ENCODE measurements at places on chromosomes 4 and X. TPM values are rescaled to one million over a fixed set of nuclear protein-coding genes. Genes with fewer than 3 reads are reported as not detected.

- no peak for DNase-seq
Observed at GRCh38 chr4:3444351-3445110, 2.8 kb downstream of the HGFAC start.

DNA sequence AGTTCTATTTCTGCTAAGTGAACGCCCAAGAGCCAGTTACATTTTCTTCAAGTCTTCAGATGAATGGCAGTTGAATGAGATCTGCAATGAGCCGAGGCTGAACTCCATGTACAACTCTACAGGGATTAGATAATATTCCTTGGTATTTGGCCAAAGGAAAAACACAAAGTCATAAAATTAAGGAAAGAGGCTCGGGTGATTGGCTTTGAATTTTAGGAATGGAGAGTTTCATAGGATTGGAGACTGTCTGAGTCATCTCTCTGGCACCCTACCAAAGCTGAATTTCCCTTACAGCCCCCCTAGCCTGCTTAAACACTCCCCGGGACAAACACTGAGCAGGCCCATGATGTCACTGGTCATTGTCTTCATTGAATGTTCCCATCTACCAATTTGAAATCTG, 188.0 kb upstream of the C1QTNF7 start:
- DNase-seq: no peak

FHIP1A gene
- total RNA-seq: 50.2 TPM

- DNase-seq: no peak
Observed at GRCh38 chr4:174521800-174522182, 497 bp downstream of the HPGD start.

DNA sequence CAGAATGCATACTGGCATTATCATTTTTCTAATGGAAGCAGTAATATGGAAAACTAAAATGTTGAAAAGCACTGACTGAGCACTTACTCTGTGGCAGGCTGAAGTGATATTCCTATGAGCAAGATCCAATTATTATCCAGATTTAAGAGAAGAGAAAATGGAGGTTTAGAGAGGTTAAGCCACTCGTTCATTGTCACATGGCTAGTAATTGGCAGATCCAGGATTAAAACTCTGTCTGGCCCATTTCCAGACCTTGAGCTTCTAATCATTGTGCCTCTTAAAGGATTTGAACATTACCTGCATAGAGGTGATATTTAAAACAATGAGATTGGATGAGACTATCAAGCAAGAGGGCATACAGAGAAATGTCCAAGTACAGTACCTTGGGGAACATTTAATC, 80.6 kb downstream of the MFAP3L start:
- no peak for DNase-seq

PCDH7 gene
- total RNA-seq: 30.9 TPM

DNA sequence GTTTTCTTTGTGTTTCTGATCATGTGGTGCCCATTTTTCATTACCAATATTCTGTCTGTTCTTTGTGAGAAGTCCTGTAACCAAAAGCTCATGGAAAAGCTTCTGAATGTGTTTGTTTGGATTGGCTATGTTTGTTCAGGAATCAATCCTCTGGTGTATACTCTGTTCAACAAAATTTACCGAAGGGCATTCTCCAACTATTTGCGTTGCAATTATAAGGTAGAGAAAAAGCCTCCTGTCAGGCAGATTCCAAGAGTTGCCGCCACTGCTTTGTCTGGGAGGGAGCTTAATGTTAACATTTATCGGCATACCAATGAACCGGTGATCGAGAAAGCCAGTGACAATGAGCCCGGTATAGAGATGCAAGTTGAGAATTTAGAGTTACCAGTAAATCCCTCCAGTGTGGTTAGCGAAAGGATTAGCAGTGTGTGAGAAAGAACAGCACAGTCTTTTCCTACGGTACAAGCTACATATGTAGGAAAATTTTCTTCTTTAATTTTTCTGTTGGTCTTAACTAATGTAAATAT, 110.4 kb downstream of the IL13RA2 start:
- no peak for DNase-seq

- no peak for DNase-seq
Observed at GRCh38 chr4:166538491-166539005, 665.5 kb downstream of the TLL1 start.

DNA sequence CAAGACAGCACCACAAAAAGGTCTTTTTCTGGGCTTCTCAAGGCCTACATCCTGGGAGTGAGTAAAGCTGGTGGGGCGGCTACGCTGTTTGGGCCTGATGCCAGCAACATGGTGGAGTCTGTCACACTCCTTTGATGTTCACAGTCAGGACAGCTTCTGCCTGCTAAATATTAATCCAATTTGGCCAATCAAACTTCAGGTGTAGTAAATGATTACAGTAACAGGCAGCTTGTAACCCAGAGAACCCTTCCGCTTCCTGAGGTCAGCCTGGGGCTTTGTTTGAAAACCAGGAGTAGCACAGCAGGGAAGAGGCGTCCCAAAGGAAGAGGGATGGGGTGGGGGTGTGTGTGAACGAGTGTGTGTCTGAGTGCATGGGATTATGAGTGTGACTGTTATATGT, 220.4 kb downstream of the MAML3 start:
- no peak for DNase-seq

DNA sequence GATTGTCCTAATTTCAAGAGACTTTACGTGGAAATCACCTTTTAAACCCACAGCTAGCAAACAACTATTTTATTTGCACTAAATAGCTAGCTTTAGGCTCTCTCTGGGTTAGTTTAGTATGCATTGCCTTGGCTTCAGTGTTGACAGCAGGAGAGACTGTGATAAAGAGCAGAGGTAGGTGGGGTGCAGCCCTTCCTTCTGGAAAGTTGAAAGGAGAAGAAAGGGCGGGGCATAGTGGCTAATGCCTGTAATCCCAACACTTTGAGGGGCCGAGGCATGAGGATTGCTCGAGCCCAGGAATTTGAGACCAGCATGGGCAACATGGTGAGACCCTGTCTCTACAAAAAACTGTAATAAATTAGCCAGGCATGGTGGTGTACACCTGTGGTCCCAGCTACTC, 29.0 kb upstream of the TMEM154 start:
- no peak for DNase-seq

- DNase-seq: no peak
Observed at GRCh38 chrX:129783291-129783713, 3.6 kb downstream of the SASH3 start.

GRCh38 chrX:13897566-13897965, 80.7 kb upstream of the GPM6B start:
- no peak for DNase-seq

DNA sequence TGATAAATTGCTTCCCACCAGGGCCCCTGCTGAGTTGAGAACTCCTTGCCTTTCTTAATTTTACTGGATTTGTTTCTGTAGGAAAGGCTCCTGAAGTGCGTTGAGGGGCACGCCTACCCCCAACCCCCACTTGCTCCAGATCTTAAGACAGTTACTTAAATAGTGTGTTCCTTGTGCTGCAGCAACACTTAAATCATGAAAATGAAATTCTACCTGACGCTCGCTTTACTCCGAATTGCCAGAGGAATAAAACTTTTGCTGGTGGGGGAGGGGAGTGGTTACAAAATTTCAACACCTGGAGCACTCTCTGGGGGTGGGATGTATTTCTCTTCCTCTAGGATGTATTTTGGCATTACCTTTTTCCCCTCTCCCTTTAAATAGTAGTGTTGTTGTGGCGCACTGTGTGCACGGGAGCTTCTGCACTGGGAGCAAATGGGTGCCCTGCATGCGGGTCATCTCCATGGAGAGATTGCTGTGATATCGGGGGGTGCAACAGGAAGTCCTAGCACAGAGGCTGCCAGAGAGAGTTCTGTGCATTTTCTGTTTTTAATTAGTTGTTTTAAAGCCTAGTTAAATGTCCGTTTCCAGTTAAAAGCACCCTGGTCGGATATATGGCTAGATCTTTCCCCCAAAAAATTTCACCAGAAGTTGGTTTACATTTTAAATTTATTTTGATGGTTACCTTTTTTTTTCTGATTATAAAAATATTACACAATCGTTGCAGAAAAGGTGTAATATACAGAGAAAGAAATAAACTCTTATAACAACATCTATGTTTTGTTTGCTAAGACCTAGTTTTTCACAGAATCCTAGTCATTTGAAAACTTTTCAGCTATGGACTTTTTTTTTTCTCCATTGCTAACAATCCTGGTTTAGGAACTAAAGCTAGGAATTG, 207.7 kb downstream of the SOWAHB start:
- no peak for DNase-seq

DNA sequence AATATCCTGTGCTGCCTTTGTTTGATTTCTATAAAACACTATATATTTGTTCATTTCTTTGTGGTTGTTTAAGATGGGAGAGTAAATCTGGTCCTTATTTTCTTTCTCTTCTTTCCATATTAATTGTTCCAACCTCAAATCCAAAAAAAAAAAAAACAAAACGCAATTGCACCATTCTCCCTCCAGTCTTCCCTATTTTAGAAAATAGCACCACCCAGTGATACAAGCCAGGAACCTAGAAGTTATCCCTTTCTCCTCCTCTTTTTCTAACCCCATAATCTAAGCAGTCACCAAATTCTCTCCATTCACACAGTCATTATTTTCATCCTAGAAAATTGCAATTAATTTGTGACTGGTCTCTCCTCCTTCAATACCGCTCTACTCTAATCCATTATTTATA, 107.8 kb downstream of the GABRA3 start:
- DNase-seq: no peak

- no peak for DNase-seq
Observed at GRCh38 chrX:119817130-119817690, 25.8 kb upstream of the RPL39 start.

DNA sequence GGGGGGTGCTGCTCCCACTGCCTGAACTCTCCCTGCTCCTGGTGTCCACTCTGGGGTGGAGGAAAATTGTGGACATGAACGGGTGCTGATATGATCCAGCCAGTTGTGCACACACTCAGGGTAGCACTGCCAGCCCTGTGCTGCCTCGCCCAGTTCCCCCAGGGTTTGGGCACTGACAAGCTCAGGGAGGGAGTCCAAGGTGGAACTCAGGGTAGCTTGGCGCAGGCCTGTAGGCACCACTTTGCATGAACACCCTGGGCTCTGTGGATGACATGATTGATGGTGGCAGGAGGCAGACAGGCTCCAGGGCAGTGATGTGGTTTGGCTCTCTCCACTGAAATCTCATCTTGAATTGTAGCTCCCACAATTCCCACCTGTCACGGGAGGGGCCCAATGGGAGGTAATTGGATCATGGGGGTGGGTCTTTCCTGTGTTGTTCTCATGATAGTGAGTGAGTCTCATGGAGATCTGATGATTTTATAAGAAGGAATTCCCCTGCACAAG, 572.0 kb upstream of the PABPC4L start:
- no peak for DNase-seq

- DNase-seq: no peak
Observed at GRCh38 chr4:110270492-110271197, 72.2 kb upstream of the ELOVL6 start.

- no peak for DNase-seq
Observed at GRCh38 chrX:2710041-2710840, 19.1 kb downstream of the CD99 start.

- DNase-seq: no peak
Observed at GRCh38 chrX:150769408-150769807, 76.2 kb downstream of the MTMR1 start.

SLC9B1 gene
- total RNA-seq: 1.3 TPM

- no peak for DNase-seq
Observed at GRCh38 chr4:177706916-177707315, 264.7 kb upstream of the AGA start.

GRCh38 chr4:37717576-37717975, 31.4 kb upstream of the RELL1 start:
- DNase-seq: no peak

DNA sequence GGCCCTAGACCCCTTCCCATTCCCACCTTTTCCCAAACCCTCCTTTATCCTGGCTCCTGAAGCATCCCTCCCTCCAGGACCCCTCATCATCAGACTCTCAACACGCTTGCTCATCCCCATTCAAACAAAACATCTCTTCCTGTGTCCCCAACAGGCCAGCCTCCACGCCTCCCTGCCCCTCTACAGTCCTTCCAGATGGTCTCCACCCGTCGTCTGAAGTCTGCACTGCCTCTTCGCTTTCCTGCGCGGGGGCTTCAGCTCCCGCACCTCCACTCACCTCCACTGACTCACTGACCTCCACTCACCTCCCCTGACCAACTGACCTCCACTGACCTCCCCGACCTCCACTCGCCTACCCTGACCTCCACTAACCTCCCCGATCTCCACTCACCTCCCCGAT, 39.8 kb downstream of the JAKMIP1 start:
- no peak for DNase-seq

DNA sequence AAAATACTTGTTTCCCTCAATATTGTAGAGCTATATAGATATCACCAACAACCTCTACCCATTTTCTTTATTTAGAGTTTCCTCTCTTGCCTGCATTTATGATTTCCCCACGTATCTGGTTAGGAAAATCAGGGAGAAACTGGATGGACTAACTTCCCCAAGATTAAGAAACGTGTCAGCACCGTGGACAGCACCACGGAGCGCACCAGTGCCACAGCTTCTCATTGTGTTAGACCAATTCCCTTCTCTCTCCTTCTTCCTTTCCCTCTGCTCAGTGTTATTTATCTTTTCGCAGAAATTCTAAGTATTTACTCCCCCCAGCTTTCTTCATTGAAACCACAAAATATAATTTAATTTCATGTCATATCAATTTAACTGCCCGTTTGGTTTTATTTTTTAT, 568.6 kb upstream of the BOD1L1 start:
- DNase-seq: no peak

RAB40AL gene
- total RNA-seq: 2.0 TPM

- DNase-seq: no peak
Observed at GRCh38 chr4:94559351-94559806, 107.6 kb downstream of the PDLIM5 start.

- DNase-seq: no peak
Observed at GRCh38 chr4:86582410-86582809, 11.7 kb upstream of the PTPN13 start.

MAGEE2 gene
- total RNA-seq: not detected

DNA sequence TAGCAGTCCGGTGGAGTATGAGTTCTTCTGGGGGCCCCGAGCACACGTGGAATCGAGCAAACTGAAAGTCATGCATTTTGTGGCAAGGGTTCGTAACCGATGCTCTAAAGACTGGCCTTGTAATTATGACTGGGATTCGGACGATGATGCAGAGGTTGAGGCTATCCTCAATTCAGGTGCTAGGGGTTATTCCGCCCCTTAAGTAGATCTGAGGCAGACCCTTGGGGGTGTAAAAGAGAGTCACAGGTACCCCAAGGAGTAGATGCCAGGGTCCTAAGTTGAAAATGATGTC, 852 bp downstream of the MAGEH1 start:
- DNase-seq: no peak

- no peak for DNase-seq
Observed at GRCh38 chr4:121923306-121923705, 28.6 kb downstream of the TRPC3 start.

- no peak for DNase-seq
Observed at GRCh38 chr4:128951316-128951715, 141.8 kb downstream of the JADE1 start.

DNA sequence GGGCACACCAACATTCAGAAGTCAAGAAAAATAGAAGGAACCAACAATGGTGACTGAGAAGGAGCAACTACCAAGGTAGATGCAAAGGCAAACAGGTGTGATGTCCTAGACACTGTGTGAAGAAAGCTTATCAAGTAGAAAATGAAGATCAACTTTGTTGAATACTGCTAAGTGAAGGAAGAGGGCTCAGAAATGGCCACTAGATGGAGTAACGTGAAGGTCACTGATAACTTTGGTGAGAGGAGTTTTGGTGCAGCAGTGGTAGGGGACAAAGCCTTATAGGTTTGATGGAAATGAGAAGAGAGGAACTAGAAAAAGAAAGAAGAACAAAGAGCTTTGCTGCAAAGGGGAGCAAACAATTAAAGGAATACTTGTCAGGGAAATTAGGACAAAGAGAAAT, 23.5 kb downstream of the OTC start:
- no peak for DNase-seq

SLC49A3 gene
- total RNA-seq: 22.3 TPM
